ENCODE measurements at places on chromosomes 4 and X.

- H3K27me3 ChIP-seq, result no peaks in the 10 kb centered on the region
- H3K36me3 ChIP-seq, result no peaks in the 10 kb centered on the region
- peaks cover 18% of the 10 kb centered on the region for H3K4me1 ChIP-seq
- DNase-seq, result no peak
- H3K27ac ChIP-seq, result no peak overlapping the region
These were observed 40.6 kb downstream of the ARHGAP10 start for GRCh38 chr4:147772459-147772969.

DNA sequence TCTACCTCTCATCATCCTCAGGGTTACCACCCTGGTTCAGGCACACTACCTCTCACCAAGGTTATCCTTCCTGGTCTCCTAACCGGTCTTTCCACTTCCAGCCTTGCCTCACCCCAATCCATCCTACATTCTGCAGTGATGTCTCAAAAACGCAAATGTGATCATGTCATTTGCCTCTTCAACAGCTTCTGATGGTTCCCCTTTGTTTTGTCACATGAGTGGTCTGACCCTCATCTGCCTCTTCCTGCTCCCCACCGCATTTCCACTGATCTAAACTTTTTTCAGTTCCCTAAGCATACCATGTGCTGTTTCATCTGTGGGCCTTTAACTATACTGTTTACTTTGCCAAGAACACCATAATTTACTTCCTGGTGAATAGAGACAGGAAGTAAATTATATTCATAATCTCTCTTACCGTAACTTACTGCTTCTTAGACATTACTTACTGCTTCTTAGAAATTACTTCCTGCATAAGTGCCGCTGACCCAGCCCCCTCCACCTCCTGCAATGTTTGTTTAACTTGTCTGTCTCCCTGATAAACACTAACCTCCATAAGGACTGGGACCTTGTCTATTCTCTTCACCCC, 27.1 kb upstream of the NSUN7 start:
- no peak overlapping the region for H3K27ac ChIP-seq
- H3K36me3 ChIP-seq, result no peaks in the 10 kb centered on the region
- H3K4me3 ChIP-seq, result no peak overlapping the region
- H3K27me3 ChIP-seq, result no peaks in the 10 kb centered on the region

DNA sequence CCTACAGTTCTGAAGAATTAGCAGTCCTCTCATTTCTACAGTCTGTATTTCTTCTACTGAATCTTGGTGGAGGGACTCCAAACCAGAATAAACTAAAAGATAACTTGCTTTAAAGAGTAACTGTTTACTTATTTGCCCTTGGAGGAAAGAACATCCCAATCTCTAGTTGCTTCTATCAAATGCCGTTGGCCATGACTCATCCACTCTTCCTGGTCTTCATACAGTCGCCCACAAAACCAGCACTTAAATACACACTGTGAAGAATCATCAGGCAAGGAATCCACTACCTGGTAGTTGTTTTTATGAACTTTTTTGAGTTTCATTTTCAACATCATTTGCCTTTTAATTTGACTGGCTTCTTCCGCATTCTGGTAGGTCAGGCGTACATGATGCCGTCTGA, 14.2 kb downstream of the ZNF518B start:
- H3K4me1 ChIP-seq, result peaks cover 2% of the 10 kb centered on the region
- no peak for DNase-seq
- no peaks in the 10 kb centered on the region for H3K27me3 ChIP-seq

GRCh38 chr4:8005814-8006215, 66.2 kb upstream of the AFAP1 start:
- peaks cover 5% of the 10 kb centered on the region for H3K4me1 ChIP-seq
- H3K27me3 ChIP-seq, result no peaks in the 10 kb centered on the region
- no peak overlapping the region for H3K27ac ChIP-seq
- no peaks in the 10 kb centered on the region for H3K36me3 ChIP-seq

DNA sequence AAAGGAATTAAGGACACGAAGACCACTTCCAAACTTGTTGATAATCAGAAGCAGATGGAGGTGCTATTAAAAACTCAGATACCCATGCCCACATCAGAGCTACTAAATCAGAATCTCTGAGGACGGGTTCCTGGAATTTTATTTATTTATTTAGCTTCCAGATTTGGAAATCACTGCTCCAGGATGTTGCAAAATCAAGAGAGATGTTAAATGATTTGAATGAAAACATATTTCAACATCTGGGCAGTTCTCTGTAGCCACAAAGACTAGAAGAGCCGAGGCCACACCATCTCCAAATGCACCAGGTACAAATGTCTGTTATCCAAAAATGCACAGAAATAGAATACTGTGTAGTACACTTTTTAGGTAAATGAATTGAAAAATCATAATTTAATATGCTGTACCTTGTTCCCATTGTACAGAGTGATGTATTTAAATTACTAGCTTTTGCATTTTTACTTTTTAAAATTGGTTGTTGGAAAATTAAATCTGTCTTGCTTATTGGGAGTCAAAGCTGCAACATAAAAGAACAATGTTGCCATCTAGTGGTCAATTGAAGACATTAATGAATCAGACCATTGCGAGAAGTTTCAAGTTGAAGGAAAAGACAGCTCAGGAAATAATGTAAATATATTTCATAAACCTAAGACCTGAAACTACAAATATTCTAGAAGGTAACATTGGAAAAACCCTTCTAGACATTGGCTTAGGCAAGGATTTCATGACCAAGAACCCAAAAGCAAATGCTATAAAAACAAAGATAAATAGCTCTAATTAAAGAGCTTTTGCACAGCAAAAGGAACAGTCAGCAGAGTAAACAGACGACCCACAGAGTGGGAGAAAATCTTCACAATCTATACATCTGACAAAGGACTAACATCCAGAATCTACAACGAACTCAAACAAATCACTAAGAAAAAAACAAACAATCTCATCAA, 151.3 kb upstream of the TTC29 start:
- H3K27me3 ChIP-seq, result no peaks in the 10 kb centered on the region
- no peak for DNase-seq
- no peak overlapping the region for H3K4me3 ChIP-seq
- peaks cover 2% of the 10 kb centered on the region for H3K4me1 ChIP-seq
- no peaks in the 10 kb centered on the region for H3K36me3 ChIP-seq
- no peak overlapping the region for H3K27ac ChIP-seq

- DNase-seq, result peak; percentile 33
- no peak overlapping the region for H3K27ac ChIP-seq
- H3K36me3 ChIP-seq, result no peaks in the 10 kb centered on the region
- H3K4me3 ChIP-seq, result no peak overlapping the region
- no peaks in the 10 kb centered on the region for H3K27me3 ChIP-seq
These were observed 8.5 kb upstream of the ERCC6L start for GRCh38 chrX:72247206-72247942.

DNA sequence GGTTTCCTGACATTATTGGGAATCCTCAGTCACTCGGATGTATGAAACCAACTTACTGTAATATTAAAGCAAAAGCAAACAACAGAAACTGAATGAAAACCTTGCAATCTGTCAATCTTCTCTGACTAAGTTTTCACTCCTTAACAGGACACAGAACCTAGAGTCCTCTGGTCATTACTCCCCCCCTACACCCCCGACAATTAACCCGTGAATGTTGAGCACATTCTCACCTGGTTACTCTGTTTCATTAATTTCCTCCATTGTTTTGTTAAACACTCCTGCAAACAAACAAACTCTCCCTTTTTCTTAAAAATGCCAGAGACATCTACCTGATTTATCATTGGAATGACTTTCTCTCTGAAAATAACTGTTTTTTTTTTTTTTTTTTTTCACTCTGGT, 469.0 kb upstream of the PRKX start:
- no peak overlapping the region for H3K27ac ChIP-seq
- no peak overlapping the region for H3K4me3 ChIP-seq
- H3K4me1 ChIP-seq, result no peaks in the 10 kb centered on the region

All from ovary (tissue), 10 donors.